ENCODE measurements at places on chromosomes 2 and 18.

GRCh38 chr2:37223131-37223530 lies 8.3 kb downstream of the CEBPZ start:
- no peak for DNase-seq

DNA sequence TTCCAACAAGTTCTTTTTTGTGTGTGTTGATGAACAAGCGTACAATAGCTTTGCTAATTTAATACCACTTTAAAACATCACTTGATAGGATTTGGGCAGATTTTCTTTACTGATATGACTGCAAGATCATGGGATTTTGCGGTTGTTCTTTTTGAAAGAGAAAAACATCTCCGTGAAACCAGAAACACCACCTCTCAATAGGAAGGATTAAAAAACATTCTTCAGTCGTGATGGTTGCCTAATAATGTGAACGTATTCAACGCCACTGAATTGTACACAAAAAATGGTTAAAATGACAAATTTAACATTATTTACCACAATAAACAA lies 19.3 kb downstream of the RBMS1 start:
- DNase-seq = no peak

DNA sequence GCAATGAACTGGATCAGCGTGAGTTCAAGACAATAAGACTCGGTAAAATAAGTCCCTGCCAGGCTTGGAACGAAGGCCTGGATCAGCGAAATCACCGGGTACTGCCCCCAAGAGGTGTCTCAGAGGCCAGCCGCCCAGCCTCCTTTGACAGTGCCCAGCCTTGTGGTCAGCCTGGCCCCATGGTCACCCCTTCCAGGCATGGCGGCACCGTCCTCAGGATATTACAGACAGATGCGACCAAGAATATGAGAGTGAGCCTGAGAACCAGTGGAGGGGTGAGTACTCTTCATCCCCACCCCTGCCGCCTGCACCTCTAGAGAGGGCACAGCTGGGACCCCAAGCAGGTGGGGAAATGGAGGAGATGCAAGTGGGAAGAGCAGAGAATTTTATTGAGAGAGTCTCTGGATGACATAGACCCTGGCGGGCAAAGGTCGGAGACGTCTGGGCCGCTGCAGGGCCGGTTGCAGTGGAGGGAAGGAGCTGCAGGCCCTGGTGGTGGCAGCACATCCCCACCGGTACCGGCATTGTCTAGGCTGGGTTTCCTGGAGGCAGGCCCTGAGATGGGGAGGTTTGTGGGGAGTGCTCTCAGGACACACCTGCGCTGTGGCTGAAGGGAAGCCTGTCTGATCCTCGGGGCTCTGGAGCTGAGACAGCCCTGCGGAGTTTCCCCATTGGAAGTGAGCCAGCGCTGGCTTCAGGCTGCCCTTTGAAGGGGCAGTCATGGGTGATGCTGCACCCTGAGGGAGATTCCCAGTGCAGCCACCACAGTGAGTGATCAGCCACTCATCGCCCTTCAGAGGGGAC lies 190.0 kb downstream of the SEPTIN10 start:
- no peak for DNase-seq

DNA sequence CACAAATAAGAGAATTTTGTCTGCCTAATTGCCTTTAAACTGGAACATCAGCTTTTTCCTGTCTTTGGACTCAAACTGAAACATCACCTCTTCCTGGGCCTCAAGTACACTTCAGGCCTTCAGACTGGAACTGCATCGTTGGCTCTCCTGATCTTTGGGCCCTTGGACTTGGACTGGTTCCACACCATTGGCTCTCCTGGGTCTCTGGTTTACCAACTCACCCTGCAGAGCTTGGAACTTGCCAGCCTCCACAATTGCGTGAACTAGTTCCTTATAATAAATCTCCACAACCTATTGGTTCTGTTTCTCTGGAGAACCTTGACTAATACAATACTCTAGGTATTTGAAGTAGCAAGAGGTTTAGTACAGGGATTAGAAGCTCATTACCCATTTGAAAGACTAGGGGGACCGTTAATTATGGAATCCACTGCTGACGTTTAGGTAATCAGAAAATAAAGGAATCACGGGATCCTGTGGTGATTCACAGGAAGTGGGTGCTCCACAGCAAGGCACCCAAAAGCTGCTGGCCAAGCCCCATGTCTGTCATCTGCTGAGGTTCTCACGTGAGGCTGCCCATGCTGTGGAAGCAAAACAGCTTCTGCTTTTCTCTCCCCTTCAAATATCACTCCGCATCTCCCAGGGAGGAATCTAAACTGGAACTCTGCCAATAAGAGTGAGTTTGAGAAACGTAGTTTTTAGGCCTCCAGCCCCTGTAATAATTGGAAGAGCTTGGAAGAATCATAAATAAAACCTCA lies 20.0 kb upstream of the SGPP2 start:
- DNase-seq = no peak

GRCh38 chr2:207683879-207684627 lies 27.4 kb upstream of the CCNYL1 start:
- DNase-seq = no peak

DNA sequence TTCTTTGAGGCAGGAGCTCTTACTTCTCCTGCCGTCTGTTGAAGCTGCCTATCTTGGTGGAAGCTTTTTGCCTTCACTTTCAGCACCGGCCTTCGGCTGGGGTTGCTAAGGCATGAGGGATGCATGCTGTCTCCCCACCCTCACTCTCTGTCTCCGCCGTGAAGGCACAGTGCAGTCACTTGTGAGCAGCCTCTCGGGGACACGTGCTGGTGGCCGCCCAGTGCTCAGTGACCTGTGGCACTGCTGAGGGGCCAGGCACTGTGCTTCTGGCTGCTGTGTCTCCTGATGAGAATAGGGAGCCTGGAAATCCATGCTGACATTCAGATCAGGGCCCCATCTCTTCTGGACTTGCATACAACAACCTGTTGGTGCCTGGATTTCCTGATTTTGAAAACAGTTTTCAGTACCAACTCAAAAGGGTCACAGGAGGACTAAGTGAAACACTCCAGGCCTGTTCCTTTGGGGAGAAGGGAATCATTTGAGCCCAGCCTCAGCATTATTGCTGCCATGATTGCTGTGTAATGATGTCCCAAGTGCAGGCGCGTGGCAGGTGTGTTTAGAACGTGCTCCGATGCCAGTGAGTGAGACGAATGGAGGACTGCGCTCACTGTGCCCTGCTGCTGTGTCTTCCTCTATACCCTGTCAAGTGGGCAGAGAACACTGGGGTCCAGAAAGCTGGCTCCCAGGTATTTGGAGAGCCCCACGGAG lies 218.1 kb downstream of the SEPTIN10 start:
- no peak for DNase-seq

GRCh38 chr2:188663301-188663700 lies 310.9 kb upstream of the COL3A1 start:
- no peak for DNase-seq

DNA sequence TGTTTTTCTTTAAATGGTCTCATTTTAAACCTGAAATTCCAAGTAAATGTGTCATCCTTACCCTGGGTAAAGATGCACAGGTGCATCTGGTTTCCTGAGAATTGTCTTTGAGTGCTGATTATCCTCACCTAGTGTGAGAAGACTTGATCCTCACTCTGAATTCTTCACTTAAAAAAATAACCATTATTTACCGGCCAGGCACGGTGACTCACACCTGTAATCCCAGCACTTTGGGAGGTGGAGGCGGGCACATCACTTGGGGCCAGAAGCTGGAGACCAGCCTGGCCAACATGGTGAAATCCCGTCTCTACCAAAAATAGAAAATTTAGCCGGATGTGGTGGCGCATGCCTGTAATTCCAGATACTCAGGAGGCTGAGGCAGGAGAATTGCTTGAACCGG lies 9.9 kb upstream of the WNT6 start:
- no peak for DNase-seq

- no peak for DNase-seq
Observed at GRCh38 chr18:12282442-12283039, 25.5 kb upstream of the TUBB6 start.
